ENCODE measurements at places on chromosomes 1 and 21.

- DNase-seq: no peak
These were observed 125.8 kb downstream of the RRAGC start for GRCh38 chr1:38733761-38734160.

- no peak for DNase-seq
These were observed 98.5 kb upstream of the POGK start for GRCh38 chr1:166740668-166741276.

DNA sequence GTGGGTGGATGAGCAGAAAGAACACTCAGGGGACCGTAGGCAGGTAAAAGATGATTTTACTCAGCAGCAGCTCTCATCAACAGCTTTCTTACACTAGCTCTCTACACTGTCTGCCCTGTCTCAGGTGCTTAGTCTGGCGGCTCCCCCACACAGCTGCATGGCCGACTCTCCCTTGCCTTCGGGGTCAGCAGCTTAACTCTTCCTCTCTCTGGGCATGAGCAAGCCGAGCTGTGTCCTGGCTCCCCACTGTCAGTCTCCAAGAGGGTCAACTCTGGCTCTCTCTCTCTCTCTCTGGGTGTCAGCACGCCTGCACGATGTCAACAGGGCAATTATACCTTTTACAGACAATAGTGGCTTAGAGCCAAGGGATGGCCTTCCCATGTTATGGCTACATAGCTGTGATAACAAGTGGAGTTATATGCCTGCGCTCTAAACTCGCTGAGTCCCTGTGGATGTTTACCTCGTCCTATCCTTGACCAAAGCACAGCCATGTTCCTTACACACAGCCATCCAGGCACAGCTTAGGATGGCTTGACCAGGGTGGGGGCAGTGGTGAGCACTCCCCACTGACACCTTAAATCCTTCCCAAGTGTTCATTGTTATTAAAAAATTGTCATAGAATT is 3.1 kb upstream of the BCL10 start:
- no peak for DNase-seq

GRCh38 chr1:68269637-68270430 is 37.5 kb upstream of the WLS start:
- DNase-seq: peak; percentile 72

DNA sequence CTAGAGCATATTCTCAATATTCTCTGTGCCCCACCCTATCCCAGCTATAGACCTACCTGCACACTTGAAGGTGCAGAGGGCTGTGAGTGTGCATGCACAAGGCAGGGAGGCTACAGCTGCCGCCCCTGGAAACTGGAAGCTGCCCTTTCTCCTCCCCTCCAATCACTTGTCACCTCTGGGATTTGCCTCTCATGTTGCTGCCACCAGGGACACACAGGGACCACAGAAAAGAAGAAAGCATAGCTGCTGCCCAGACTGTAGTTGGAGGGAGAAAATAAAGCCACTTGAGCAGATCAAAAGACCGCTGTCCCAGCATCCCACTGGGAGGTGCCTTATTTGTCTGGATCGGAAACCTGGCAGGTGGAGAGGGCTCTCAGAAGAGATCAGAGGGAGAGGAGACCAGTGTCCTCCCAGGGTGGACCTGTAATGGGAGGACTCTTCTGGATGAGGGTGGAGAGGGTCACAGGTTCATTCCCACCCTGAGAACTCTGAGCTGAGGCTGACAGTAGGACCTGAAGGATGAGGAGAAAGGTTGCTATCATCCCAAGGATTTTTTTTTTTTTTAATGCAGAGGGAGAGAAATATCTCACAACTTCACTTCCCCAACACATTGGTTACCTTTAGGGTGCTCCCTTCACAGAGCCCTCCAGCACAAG is 7.6 kb upstream of the INPP5B start:
- no peak for DNase-seq

DNA sequence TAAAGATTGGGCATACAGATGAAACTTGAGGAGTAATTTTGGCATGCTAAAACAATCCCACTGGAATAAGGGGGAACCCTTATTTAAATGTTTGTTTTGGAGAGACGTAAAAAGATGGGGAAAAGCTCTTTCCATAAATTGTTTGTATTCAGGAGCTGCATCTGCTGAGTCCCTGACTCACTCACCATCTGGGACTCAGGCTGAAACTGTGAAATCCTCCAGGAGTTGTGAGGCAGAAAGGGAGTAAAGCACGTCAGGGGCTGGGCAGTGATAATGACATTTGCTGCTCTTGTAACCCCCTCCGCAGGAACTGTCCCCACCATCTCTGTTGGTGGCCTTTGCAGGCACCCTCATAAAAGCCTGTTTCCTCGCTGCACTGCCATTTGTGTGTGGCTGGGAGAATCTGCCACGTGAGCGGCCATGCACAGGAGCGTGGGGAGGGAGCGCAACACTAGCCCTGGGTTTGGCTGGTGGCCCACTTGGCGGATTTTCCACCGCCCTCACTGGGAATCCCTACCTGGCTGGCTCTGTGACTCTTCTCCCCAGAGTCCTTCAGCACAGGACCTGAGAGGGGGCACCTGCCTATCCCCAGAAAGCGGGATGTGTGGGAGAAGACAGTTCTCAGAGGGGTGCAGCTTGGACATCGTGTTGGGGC is 45.3 kb downstream of the ZSCAN20 start:
- DNase-seq: no peak

- peak; percentile 29 for DNase-seq
These were observed 1.7 kb upstream of the ARHGAP29 start for GRCh38 chr1:94239051-94239450.

DNA sequence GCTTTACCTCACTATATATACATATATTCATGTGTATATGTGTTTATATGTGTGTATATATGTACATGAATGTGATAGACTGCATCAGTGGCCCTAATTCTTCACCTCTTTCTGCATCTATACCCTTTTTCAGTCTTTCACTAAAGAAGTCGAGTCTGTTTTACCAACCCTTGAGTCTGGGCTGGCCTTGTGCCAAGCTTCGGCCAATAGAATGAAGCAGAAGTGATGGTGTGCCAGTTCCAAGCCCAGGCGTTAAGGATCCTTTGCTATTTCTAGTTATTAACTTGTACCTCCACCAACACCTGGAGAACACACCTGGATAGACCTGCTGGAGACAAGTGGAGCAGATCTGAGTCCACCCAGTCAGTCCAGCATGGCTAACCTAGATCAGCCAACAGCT is 61.6 kb upstream of the PPM1J start:
- no peak for DNase-seq

DNA sequence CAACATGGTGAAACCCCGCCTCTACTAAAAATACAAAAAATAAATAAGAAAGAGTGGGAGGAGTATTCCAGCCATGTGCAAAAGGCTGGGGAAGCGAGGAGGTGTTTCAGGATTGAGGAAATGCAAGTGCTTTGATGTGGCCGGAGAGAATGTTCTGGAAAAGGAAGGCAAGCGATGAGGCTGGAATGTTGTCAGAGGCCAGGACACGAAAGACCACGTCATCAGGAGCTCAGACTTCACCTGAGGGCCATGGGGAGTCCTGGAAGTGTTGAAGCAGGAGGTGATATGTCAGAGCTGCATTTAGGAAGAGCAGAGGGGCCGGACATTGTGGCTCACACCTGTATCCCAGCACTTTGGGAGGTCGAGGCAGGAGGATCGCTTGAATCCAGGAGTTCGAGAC is 10.9 kb upstream of the THEMIS2 start:
- no peak for DNase-seq

- DNase-seq: no peak
These were observed 120.1 kb upstream of the SGIP1 start for GRCh38 chr1:66413838-66414175.

GRCh38 chr1:29415156-29415830 is 179.0 kb downstream of the PTPRU start:
- DNase-seq: peak; percentile 28

- no peak for DNase-seq
These were observed 3.9 kb downstream of the CLDN19 start for GRCh38 chr1:42736152-42736551.

- DNase-seq: no peak
These were observed 6.3 kb downstream of the RAB25 start for GRCh38 chr1:156067262-156067661.

DNA sequence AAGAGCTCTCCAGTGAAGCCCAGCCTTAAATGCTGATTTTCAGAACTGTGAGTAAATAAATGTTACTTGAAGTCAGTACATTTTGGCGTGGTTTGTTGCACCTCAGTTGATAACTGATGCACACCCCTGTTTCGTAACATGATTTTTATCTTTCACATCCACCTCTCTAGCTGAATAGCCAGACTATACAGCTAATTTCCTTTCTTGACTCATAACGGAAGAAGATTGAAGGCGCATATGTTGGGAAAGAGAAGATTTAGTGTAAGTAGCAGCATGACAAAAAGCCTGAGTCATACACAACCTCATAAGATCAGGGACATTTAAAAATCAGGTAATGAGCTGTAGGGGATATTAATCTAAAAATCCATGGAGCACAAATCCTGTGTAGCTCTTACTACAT is 716.2 kb upstream of the ZP4 start:
- DNase-seq: peak; percentile 6

- no peak for DNase-seq
These were observed 287.0 kb downstream of the SDCCAG8 start for GRCh38 chr1:243542739-243543415.

GRCh38 chr1:64756770-64757169 is 11.9 kb downstream of the RAVER2 start:
- no peak for DNase-seq

DNA sequence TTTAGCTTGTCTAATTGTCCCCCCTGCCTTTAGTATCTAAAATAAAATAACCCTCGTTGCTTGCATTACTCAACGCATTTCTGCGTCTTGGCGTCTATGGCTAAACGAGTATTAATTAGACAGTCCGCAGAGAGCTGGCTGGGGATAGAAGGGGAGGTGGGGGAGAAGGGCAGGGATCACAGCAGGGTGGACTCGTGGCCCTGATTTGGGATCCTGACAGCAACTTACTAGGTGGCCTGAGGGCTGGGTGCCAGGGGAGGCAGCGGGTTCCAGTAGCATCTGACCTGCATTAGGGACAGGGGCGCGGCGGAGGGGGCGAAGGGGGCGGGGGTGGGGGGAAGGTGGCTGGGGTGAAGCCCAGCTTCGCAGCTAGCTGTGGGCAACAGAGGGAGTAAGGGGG is 1.1 kb upstream of the BACE2 start:
- DNase-seq: peak; percentile 18

GRCh38 chr1:112686417-112686816 is 12.0 kb downstream of the MOV10 start:
- no peak for DNase-seq

- DNase-seq: no peak
These were observed 104.7 kb downstream of the RIPK4 start for GRCh38 chr21:41662161-41662560.

DNA sequence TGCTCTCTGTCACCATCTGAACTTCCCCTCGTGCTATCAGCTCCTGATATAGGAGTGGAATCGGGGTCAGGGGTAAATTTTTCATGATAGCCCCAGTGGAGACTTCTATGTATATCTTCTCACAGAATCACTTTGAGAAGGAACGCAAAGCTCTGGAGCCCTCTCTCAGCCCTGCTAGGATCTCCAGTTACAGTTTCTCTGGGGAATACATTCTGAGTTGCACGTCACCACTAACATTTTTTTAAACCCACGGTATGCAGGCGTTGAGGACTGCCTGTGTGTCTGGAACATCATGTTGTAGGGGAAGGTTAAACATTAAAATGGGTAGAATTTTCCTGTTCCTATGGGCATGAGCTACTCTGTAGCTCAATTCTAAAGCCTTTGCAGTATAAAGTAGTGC is 116.4 kb upstream of the FAM78B start:
- peak; percentile 2 for DNase-seq

DNA sequence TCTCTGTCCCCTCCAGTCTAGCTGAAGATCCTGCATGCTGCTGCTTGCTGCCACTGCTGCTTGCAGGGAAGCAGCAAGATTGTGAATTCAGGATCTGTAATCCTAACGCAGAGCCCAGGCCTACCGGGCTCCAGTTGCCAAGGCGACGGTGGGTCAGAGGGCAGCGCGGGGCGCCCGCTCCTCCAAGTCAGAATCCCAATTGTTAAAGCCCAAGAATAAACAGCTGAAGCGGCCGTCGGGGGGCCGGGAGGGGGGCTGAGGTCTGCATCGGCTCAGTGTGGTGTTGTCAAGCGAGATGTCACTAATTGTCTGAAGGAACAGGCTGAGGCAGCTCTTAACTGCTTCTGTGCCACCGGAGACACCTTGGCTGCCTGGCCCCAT is 36.8 kb downstream of the AHDC1 start:
- no peak for DNase-seq

- DNase-seq: no peak
These were observed 115.2 kb downstream of the ADGRL2 start for GRCh38 chr1:81915937-81916336.

Data from astrocyte of the hippocampus (primary cell).